ENCODE measurements at places on chromosomes 7 and 10.

DNA sequence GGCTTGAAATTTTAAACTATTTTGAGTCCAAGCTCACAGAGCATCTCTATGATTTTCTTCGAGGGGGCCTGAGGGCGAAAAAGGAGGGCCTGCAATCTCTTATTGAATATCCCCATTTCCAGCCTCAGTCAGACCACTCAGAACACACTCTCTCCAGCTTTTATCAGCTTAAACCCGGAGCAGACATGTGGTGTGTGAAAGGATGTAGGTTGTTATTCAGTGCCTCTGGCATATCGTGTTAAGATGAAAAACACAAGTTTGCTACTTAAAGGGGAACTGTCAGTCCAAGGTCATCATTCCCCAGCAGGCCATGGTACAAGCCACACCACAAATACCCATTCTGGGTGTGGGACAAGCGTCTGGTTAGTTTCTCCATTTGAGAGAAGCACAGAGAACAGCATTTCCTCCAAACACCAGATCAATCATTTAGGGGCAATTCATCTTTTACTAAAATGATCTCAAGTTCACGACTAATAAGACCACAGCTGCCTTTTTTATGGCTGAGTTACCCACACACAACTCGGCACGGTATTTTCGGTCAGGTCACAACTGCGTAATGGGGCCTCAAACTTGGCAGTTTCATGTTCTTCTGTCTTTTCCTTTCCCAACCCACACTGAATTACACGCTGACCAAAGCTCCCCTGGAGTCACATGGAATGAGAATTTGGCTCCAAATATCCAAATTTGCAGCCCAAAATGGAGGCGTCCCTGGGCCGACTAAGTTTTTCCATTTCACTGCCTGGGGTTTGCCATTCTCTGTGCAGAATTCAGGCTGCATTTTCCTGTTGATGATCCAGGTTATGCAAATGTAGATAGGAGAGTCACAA is 188.4 kb downstream of the SEM1 start:
- DNase-seq: no peak

DNA sequence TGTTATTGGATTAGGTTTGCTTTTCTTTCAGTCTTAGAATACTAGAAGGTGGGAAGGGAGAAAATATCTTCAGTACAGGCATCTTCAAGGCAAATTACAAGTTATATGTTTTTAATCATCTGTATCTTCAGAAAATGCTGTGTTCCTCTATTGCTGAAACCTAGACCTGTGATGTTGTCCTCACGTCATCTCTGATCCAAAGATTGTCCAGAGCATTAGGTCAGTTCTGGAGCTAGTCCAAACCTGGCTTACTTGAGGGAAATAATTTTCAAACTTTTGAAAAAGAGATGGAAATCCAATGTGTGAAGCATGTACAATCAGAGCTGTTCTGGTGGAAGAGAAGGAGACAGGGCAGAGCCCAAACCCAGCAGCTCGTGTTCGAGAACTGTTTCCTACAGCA is 217.3 kb downstream of the ZEB1 start:
- DNase-seq: no peak

GRCh38 chr7:28165261-28165660 is 15.3 kb downstream of the JAZF1 start:
- DNase-seq: no peak

DNA sequence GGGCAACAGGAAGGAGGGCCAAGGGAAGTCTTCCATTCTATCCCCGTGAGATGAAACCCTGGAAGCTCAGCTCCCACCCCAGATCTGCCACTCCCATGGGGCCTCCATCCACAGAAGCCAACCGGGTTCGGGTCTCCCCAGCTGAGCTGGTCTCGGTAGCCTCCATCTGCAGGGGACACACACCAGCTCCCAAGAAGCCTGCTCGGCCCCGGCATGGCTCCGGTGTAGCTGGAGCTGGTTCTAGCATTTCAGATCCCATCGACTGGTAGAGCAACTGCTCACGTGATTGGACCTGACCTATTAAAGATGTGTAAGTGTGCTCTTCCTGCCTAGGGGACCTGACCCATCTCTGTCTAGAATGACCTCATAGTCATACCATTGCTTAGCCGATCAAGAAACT is 138.0 kb downstream of the PRKAG2 start:
- no peak for DNase-seq

- DNase-seq: no peak
Observed at GRCh38 chr7:125355899-125356298, 426.3 kb upstream of the POT1 start.

Measured in stimulated activated CD8-positive, alpha-beta memory T cell treated with anti-CD3 and anti-CD28 coated beads, Interleukin-15, amount 100 ng/mL, for 24 hours (primary cell).